ENCODE measurements at places on chromosomes 2 and 18.

DNA sequence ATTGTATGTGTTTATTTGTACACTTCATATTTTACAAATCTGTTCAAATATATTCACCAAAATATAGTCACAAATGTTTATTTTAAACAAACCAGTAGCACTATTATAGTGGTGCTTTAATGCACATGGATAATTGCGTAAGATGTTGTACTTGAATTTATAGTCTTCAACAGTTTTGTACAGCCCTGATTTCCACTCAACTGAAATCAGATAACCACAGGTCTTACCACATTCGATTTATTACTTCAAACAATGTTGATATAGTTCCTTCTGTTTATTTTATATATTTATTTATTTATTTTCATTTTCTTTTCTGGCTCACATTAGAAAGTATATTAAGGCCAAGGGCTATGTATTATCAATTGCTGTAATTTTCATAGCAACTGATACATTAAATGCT is 99.4 kb upstream of the ZNF804A start:
- no peak for DNase-seq

DNA sequence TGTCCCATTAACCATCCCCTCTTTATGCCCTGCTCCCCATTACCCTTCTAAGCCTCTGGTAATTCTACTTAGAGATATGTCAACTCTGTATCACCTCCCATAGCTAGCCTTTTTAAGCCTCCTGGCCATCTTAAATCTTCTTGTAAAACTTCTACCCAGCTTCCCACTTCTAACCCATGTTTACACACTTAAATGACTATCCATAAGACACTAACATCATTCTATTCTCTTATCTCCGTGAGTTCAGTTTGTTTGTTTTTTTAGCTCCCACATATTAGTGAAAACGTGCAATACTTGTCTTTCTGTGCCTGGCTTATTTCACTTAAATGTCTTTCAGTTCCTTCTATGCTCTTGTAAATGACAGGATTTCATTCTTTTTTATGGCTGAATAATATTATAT is 42.4 kb downstream of the RAB3GAP1 start:
- no peak for DNase-seq

DNA sequence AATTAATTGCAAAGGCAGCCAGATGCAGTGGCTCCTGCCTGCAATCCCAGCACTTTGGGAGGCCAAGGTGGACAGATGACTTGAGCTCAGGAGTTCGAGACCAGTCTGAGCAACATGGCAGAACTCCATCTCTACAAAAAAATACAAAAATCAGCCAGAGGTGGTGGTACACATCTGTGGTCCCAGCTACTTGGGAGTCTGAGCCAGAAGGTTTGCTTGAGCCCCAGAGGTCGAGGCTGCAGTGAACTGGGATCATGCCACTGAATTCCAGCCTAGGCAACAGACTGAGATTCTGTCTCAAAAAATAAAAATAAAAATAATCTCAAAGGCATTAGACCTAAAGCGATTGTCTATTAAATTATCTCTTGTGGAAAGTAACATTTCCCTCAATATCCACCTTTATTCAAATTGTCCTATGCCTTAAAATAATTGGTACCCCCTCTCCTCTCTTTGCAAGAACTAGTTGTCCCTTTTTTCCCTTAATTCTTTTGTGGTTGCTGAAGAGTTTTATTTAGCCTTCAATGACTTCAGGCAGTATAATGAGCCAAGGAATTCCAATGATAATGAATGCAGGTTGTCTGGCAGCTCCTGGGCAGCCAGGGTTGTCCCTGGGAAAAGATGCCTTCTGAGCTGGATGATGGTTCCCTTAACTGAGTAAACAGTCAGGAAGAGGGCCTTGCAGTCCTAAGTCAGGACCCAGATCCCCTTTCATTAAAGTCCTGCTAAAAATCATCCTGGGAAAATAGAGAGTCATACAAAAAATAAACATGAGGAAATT is 32.2 kb downstream of the GPR75 start:
- no peak for DNase-seq

DNA sequence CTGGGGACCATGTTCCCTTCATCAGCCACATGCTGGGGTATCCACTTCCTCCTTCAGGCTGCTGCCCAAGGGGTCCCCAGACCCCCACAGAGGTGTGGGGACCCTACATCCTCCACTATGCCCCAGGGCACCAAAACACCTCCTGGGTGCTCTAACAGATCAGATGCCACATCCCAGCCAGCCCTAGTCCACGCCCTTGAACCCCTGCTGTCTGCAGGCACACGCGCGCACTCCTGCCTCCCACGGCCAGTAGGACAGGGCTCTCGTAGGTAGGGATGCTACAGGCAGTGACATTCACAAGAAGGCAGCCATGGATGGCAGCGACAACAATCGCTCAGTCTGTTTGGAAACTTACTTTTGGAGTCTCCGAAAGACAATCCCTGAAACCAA is 3.0 kb upstream of the GPC1 start:
- DNase-seq, result no peak

GRCh38 chr2:190409616-190410015 is 1.5 kb downstream of the MFSD6 start:
- no peak for DNase-seq

DNA sequence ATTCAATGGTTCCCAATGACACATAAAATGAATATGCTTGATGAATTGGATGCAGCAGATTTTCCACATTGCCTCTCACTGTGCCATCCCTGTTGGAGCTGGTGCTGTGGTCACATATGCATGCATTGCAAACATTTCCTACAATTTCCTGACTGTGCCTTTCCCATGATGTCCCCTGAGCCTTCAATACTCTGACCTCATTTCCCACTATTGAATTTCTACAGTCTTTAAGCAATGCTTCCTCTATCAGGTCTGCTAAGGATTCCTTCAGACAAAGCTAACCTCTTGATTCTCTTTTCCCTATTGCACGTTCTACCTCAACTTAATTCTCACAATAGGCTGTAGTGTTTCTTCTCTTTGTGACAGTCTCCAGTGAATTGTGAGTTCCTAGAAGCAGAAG is 342.5 kb upstream of the CRIM1 start:
- no peak for DNase-seq

- DNase-seq, result peak; percentile 28
Observed at GRCh38 chr2:64655018-64655664, 1.4 kb upstream of the SERTAD2 start.

- DNase-seq, result no peak
Observed at GRCh38 chr18:8717011-8717770, 11.8 kb downstream of the MTCL1 start.

DNA sequence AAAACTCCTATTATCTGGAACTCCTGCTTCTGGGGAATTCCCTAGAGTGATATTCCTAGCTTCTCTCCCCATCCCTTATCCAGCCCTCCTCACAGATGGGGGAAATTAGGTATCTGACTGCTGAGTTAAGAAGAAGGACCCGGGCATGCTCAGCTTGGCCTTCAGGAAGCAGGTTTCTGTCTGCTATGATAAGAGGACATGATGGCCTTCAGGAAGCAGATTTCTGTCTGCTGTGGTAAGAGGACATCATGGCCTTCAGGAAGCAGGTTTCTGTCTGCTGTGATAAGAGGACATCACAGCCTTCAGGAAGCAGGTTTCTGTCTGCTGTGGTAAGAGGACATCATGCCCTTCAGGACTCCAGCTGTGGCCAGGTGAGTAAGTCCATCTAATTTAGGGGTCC is 65.2 kb downstream of the PLEKHM3 start:
- no peak for DNase-seq

GRCh38 chr18:71336576-71337210 is 1047.8 kb downstream of the SOCS6 start:
- DNase-seq, result no peak

DNA sequence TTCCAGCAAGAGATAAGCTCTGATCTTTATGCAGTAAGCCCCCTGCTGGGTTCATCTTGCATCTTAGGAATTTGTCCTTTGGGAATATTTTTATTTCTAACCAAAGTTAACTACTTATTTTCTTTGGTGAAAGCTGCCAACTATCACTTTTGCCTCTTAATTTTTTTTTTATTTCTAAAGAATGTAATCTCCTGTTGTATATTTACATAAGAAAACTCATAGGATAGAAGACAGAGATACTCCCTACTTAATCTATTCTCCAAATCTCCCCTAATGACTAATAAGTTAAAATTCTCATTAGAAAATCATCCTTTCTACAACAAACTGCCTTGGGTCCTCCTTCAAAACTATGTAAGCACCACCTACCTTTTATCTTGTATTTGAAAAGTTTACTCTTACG is 612.2 kb upstream of the SLC39A10 start:
- no peak for DNase-seq

DNA sequence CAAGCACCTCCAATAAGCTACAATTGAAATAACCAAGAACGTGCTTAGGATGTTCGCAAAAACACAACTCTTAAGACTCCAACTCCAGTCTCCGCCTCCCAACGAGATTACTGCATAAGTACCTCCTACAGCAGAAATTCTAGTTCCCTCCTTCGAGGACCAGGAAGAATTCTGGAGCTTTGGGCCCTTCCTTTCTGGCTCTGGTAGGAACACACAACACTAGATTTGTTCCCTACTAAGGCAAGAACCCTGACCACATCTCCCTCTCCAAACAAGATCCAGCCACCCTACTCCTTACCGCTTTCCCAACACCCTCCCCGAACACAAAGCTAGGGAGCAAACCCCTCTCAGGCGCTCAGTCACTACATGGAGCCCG is 721 bp downstream of the ADAM17 start:
- peak; percentile 58 for DNase-seq

GRCh38 chr2:3777966-3778365 is 74.6 kb downstream of the DCDC2C start:
- DNase-seq, result no peak

GRCh38 chr2:152600697-152601096 is 116.6 kb downstream of the PRPF40A start:
- DNase-seq, result no peak

DNA sequence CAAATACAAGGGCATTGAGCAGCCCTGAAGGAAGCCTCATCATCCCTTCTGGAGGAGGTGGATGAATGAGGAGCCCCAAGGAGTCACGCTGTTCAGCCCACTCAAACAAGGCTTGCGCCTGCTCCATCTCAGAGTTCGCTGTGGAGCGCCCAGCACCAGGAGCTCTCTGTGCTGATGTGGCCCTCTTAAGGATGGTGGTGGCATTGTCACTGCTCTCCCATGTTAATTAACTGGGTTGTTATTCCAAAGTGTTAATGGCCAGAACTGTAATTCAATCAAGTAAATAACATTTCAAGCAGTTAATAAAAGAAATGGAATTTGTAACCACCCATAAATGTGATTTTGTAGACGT is 726.0 kb upstream of the RAB6C start:
- DNase-seq, result no peak

- no peak for DNase-seq
Observed at GRCh38 chr2:103819599-103819998, 1034.3 kb upstream of the POU3F3 start.

DNA sequence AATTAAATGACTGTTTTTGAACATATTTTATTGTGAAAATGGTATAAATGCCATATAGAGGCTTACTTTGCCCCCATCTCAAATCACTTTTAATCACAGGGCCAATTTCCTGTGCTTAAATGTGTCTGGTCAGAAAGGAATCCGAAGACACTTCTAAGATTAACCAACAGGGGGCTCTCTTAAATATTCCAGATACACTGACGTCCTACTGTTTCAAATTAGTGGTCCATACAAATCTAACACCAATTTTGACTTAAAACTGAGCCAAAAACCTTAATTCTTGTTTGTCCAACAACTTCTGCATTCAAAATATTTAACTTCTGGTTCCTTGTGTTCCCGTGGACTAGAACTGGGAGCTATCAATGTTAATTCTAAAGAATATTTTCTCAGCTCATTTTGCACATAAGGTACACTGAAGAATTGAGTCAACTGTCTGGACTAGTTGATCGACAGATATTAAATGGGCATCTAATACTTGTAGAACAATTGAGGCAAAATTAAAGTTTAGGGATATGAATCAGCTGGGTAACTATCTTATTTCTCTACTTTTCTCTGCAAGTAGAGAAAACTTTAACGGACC is 557.5 kb downstream of the ARHGAP15 start:
- peak; percentile 19 for DNase-seq

DNA sequence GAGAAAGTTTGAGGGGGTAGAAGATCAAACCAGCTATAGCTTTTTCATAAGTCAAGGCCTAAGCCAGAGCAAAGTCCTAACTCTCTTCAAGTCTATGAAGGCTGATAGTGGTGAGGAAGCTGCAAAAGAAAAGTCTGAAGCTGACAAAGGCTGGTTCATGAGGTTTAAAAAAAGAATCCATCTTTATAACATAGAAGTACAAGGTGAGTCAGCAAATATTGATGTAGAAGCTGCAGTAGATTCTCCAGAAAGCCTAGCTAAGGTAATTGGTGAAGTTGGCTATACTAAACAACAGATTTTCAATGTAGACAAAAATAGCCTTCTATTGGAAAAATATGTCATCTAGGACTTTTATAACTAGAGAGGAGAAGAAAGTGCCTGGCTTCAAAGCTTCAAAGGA is 141.4 kb upstream of the ZNF521 start:
- no peak for DNase-seq
